Stimulated activated CD8-positive, alpha-beta memory T cell treated with anti-CD3 and anti-CD28 coated beads, Interleukin-12 subunit alpha, Interleukin-12 subunit beta, amount 100 ng/mL, for 1 hour (primary cell): ENCODE measurements at places on chromosomes 7 and 10.

DNA sequence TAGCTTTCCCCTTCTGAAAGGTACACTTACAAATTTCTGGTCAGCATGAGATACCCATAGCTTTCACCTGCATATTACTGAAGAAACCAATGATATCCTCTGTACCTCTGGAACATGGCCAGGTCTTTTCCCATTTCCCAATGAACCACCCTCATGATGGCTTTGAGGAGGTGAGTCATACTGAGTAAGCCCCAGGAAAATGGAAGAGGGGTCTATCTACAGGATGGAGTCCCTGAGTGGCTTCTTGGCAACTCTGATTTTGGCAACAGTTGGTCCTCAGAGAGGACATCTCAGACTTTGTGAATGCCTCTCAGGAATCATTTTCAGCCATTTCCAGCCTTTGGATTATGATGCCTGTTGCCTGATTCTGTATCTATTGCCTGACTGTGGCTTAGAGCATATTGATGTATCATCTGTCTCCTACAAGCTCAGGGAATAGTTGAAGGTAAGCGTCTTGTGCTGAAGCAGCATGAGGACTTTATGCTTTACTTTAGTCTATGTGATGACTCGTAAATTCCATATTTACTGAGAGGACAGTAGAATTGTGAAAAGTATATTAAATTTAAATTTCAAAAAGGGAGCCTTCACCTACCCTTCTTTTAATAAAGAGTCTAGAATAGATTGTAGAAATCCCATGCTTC lies 84.7 kb upstream of the DKK1 start:
- DNase-seq = no peak

GRCh38 chr10:11933577-11934223 lies 108.9 kb downstream of the UPF2 start:
- no peak for DNase-seq

GRCh38 chr10:94108200-94108599 lies 114.5 kb downstream of the PLCE1 start:
- no peak for DNase-seq

DNA sequence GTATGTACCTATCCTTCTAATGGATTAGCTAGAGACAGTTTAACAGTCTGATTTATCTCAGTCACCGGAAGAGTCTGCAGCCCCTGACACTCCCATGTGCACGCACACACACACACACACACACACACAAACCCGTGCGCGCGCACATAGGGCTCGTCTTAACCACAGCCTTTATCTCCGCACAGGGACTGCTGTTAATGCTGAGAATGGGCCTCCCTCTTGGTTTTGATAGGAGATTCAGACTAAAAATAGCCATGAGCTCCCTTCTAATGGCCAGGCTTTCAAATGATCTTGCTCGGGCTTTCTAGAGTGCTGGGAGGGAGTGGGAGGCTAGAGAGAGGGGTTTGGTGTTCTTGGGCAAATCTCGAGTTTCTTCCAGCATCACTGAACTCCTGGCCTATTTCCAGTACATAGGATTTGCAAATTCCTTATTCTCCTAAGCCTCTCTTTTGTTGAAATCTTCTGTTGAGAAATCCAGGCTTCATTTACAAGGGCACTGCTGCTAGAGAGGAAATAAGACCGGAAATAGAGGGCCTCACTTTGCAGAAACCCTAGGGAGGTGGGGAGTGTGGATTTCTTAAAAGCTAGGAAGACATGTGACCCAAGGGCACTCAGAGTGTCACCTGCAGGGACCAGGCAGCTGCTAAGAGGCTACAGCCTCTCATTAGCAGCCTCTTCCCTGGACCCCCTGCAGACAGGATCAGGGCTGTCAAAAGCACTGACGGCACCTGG lies 2.4 kb downstream of the TMEM72 start:
- no peak for DNase-seq

GRCh38 chr10:18594574-18595156 lies 56.7 kb downstream of the NSUN6 start:
- DNase-seq = no peak

- no peak for DNase-seq
Observed at GRCh38 chr7:78057571-78057970, 259.0 kb downstream of the PHTF2 start.

GRCh38 chr10:78762086-78762630 lies 306.6 kb upstream of the ZMIZ1 start:
- DNase-seq = no peak

- no peak for DNase-seq
Observed at GRCh38 chr7:54546081-54546985, 4.2 kb downstream of the VSTM2A start.

DNA sequence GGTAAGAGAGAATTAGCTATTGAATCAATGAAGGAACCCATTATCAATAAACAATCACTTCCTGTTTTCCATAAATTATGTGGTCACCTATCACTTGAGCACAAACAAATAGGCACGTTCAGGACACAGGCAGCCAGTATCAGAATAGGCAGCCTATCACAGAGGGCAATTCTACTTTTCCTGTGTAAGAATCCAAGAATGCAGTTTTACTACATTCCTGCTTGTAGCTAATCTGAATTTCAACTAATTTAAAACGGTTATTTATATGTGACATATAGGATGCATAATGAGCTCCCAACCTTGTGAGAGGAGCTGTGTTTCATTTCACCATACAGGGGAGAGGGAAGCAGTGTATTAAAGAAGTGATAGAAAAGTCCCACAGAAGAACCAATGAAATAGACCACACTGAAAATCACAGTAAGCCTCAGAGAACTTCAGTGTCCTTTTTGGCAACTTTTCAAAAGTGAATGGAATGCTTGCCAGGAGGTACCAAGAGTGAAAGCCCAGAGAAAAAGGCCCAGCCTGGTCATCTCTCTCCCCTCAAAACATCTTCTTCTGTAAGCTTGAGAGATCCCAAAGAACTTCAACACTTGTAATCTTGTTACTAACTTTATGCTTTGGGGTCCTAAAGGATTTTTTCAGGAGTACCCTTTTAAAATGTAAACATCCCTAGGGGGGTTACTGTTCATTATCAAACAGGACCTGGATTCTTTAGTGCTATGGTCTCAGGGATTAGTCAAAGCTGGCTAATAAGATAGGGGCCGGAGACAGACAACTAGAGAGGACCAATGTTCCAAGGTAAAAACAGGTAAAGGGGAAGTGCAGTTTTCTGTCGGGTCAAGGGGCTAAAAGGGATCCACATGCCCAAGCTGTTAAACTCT lies 1.3 kb downstream of the IMMP2L start:
- no peak for DNase-seq

GRCh38 chr10:71973777-71974488 lies 9.7 kb downstream of the CHST3 start:
- no peak for DNase-seq

GRCh38 chr7:70512761-70513160 lies 619.2 kb upstream of the GALNT17 start:
- DNase-seq = no peak

DNA sequence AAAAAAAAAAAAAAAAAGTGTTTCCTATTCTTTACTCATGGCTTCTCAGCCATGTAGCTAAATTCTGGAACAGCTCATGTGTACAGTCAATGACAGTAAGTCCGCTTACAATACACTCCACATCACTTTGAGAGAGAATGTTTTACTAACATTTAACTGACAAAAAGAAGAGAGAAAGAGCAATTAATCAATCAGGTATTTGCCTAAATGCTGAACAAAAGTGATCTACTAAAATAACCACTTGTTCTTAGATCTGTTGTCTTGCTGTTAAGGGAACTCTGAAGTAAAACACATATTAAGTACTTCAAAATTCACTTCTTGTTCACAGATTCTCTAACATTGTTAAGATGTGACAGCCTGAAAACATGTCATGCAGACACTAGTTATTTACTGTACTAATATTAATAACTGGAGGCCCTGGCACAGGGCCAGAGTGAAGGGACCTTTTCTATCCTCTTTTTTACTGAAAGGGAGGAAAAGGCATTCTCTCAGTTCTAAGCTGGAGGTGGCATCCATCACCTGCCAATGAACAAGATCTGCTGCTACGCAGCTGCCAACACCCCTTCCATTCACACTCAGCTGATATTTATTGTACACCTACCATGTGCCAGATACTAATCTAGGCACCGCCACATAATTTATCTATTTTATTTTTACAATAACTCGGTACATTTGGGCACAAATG lies 72.6 kb downstream of the AHR start:
- no peak for DNase-seq

- no peak for DNase-seq
Observed at GRCh38 chr10:28172223-28172610, 130.6 kb downstream of the MPP7 start.
